Activated naive CD4-positive, alpha-beta T cell treated with anti-CD3 and anti-CD28 coated beads for 36 hours (primary cell): ENCODE measurements at places on chromosomes 3 and 15.

GRCh38 chr3:94137377-94137776 is 74.5 kb downstream of the NSUN3 start:
- DNase-seq: no peak

DNA sequence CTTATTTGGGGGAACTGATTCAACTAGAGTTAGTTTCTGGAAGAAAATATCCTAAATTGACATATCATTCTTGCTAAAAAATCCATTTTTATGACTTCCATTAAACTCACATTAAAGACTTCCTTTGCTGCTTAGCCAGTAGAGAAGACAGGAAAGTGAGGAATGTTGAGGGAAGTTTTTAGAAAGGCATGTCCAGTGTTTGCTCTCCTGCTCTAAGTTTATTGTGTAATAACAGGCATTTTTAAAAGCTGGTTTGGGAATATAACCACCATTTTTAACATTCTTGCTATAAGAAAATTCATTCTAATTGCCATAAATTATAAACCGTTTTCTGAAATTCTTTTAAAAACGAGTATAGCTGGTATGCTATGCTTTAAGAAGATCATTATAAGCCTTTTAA is 428.0 kb downstream of the RAP2B start:
- no peak for DNase-seq

DNA sequence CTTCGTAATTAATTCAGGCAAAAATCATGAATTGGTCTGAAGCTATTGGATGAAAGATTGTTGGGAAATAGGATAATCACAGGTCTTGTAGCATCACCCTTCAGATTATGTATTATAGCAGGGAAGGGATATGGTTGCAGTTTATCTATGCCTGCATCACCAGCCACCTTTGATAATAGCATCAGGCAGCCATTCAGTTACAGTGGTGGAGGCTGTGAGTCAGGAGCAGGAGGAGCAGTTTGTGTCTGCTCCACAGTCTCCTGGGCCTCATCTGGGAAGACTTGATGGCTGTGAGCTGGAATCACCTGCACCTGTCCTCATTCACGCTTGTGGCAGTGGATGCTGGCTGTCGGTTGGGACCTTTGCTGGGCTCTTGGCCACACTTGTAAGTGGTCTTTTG is 104.3 kb upstream of the PLXNA1 start:
- DNase-seq: no peak

- no peak for DNase-seq
These were observed 3.9 kb upstream of the MECOM start for GRCh38 chr3:169667166-169668071.

- DNase-seq: peak; percentile 39
These were observed 12.4 kb downstream of the BMF start for GRCh38 chr15:40096094-40096891.

DNA sequence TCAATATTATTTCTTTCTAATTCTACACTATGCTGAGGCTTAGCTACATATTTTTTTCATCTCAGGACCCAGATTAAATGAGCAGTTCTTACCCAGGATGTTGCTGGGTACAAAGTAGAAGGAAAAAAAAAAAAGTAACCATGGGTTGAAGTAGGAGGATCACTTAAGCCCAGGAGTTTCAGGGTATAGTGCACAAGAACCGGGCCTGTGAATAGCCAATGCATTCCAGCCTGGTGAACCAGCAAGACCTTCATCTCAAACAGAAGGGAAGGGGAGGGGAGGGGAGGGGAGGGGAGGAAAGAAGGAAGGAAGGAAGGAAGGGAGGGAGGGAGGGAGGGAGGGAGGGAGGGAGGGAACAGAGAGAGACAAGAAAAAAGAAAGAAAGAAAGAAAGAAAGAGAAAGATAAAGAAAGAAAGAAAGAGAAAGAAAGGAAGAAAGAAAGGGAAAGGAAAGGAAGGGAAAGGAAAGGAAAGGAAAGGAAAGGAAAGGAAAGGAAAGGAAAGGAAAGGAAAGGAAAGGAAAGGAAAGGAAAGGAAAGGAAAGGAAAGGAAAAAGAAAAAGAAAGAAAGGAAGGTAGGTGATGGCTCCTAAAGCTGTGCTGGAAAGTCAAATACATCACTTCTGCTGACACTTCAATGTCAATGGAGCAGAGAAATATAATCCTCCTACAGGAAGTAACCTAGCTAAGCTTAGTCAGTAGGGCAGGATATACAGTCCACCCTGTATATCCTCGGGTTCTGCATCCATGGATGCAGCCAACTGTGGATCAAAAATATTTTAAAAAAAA is 206.8 kb upstream of the TGFBR2 start:
- DNase-seq: no peak

- DNase-seq: no peak
These were observed 13.6 kb upstream of the BAHD1 start for GRCh38 chr15:40427188-40427587.

DNA sequence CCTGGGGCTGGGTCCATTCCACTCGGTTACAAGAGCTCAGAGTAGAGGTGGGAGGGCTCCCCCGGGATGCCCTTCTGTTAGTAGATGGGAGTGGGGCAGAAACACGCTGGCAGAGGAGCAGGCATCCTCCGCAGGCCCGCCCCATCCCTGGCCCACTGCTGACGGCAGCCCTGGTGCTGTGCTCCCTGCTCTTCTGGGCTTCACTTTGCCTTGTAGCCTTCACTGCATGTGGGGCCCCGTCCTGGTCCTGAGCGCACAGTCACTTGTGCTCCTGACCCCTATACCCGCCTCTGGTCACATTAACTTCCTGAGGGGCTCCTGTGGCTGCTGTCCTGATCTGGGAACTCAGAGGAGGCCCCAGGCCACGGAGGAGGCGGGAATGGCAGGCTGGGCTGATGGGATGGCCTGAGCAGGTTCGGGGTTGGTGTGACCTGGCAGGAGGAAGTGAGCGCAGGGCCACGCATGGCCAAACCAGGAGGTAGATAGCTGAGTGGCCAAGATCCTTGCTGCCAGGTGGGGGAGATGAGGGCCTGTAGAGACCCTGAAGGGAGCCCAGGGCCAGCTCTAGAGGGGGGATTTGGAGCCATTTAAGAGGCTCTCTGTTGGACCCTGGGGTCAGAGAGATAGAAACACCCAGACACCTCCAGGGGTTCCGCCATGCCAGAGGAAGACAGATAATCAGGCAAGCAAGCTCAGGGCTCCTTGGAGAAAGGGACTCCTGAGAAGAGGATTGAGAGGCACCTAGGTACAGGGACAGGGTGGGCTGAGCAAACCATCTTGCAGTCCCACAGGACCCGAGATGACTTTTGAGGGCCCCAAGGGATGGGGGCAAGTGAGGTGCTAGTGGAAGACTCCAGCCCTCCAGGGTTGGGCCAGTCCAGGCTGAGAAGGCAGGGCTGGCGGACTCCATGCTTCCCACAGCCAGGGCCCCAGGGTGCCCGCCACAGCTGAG is 92.2 kb upstream of the PRR23E start:
- DNase-seq: no peak

- DNase-seq: no peak
These were observed 10.6 kb upstream of the GABPB1 start for GRCh38 chr15:50365570-50365969.

GRCh38 chr3:185657691-185658503 is 71.8 kb downstream of the SENP2 start:
- DNase-seq: no peak

GRCh38 chr3:193593668-193594030 is 641 bp downstream of the OPA1 start:
- peak; percentile 68 for DNase-seq

DNA sequence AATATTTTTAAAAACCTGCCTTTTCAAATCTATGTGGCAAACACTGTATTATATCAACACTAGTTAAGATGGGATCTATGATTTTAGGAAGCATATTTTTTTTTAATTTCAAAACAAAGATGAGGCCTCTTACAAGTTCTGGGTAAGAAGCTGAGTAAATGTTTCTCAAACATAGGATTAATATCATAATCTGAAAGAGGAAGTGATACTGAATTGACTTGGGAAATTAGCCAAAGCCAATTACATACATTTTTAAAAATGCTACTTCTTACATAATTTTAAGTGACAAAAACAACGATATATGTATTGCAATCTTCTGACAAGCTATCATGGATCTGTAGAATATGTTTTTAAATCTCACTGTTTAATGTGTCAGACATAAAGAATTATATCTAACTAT is 135.1 kb upstream of the UBP1 start:
- DNase-seq: no peak

GRCh38 chr3:113275929-113276750 is 64.8 kb downstream of the BOC start:
- DNase-seq: no peak

- peak; percentile 89 for DNase-seq
These were observed 18.8 kb upstream of the IQSEC1 start for GRCh38 chr3:13091898-13092611.

DNA sequence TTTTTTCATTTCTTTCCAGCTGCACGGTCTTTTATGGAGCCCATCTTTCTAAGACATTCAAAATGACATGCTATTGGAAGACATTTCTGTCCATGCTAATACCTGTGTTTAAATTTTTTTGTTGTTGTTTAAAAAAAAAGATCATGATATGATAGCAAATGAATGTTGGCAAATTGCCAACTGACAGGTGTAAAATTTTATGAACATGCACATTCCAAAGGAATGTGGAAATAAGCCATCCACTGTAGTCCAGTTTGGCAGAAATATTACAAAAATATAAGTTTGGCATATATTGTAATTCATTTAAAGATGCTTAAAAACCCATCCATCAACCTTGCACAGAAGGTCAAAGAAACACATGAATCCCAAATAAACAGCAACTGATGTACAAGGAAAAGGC is 75.6 kb upstream of the WNT5A start:
- no peak for DNase-seq

DNA sequence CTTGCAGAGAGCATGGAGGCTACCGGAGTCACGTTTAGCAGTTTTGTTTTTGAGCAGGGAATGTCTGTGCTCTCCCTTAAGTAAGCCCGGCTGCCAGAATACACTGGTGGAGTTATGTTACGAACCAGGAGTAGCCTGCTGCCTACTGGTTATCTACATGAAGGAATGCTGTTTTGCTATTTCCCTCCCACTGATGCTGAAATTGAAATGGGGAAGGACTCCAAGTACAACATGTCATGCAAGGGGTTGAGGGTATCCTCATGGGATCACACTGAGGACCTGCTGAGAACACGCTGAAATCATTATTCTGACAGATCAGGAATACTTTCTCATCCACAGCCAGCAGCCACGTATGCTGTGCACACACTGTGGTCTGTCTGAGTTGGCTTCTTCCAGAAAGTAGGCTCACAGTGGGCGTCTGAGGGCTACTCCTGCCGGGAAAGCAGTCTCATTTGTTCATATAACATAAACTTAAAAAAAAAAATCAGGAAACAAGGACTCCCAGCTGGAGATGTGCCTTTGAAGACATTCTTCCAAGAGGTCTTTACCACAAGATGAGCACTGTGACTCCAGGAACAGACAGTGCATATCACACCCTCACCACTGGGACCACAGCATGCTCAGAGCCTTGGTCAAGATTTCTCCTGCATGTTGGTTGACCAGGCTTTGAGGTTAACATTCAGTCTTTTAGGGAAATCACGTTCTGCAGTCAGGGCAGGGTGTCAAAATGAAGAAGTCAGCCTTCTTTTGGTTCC is 300.4 kb upstream of the RASGRP1 start:
- no peak for DNase-seq

GRCh38 chr3:61662861-61663260 is 101.5 kb downstream of the PTPRG start:
- no peak for DNase-seq

- DNase-seq: no peak
These were observed 71.1 kb downstream of the TBL1XR1 start for GRCh38 chr3:177126015-177126773.

- DNase-seq: no peak
These were observed 17.6 kb downstream of the RSRC1 start for GRCh38 chr3:158127250-158128219.

GRCh38 chr3:36876181-36876936 is 68.5 kb downstream of the TRANK1 start:
- peak; percentile 26 for DNase-seq

GRCh38 chr15:66157507-66157906 is 96.0 kb downstream of the MEGF11 start:
- no peak for DNase-seq

DNA sequence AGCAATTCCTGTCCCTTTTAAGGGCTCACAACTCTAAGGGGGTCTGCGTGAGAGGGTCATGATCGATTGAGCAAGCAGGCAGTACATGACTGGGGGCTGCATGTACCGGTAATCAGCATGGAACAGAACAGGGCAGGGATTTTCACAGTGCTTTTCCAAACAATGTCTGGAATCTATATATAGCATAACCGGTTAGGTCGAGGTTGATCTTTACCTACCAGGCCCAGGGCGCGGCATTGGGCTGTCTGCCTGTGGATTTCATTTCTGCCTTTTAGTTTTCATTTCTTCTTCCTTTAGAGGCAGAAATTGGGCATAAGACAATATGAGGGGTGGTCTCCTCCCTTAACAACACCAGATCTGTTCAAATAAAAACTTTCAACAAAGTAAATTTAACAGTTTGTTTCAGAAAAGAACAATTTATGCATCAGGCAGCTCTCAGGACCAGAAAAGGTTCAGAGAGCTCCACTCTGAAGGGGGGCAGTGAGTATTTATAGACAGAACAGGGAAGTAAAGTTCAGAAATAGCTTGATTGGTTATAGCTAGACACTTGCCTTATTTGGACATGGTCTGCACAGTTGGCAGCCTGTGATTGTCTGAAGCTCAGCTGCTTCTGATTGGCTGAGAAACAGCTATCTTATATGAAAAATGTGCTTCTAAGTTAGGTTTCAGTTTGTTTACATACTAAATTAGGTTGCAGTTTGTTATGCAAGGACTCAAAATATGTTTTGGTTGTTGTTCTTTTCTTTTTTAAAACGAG is 17.2 kb upstream of the B4GALT4 start:
- DNase-seq: no peak

DNA sequence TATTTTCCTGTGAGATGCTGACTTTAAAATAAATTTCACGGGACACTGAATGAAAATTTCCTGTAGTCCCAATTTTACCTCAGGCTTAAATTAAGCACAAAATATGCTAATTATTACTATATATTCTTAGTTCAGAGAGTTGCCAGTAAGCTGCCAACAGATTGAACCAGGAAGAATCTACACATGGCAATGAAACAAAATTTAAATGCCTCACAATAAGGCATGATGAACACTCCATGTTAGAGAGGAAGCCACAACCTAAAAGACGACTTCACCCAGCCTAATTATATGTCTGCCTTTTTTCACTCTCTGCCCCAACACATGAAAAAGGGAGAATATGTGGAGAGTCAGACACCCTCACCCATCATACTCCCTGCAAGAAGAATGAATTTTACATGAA is 39.7 kb downstream of the DNAAF4 start:
- DNase-seq: no peak

DNA sequence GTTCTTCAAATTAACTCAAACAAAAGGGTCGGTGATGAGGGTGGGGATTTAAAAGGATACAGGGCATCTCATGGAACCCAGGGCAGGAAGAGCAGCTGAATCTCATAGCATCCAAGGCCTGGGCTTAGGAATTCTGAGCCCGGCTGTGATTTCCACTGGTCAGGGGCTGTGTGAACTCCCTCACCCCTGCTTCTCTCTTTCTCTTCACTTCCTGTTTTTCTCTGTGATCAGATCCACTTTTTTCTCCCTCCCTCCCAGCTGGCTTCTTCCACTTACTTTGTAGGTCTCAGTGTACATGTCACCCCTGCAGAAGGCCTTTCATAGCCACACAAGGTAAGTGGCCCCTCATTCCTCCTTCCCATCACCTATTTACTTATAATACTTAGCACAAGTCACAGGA is 68.2 kb upstream of the CORO2B start:
- no peak for DNase-seq

- DNase-seq: peak; percentile 85
These were observed at the start of gene IL12A for GRCh38 chr3:159988617-159989271. Gene IL12A (plus strand): TSS chr3:159988835.
